ENCODE measurements at places on chromosomes 16 and 17.
A peak's percentile ranks its signal among the peaks of the same experiment; 100 is the strongest.

DNA sequence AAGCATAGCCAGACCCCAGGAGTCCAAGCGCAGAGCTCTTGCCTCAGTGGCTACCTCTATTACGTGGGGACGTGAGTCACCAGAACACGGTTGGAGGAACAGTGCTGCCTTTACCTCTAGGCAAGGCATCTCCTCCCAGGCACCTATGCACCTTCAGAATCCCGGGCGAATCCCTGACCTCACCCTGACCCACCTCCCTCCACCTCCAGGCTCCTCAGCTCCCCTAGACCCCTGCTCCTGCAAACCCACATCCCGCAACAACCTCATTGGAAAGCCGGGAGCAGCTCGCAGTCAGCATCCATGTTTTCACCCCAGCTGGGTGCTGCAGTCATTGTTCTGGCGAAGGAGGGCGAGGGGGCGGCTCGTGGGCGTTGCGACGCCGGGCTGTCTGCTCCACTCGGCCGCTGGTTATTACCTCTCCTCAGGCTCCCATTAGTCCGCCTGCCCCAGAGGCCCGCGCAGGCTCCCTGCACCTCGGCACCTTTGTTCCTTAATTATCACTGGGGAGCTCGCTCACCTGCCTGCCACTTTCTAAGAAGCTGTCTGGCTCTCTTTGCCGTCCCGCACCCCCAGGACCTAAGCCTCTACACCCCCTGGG lies 24.6 kb upstream of the DLX4 start:
- no peak for DNase-seq

- no peak for DNase-seq
Observed at GRCh38 chr16:11857161-11857560, 5.8 kb upstream of the RSL1D1 start.

DNA sequence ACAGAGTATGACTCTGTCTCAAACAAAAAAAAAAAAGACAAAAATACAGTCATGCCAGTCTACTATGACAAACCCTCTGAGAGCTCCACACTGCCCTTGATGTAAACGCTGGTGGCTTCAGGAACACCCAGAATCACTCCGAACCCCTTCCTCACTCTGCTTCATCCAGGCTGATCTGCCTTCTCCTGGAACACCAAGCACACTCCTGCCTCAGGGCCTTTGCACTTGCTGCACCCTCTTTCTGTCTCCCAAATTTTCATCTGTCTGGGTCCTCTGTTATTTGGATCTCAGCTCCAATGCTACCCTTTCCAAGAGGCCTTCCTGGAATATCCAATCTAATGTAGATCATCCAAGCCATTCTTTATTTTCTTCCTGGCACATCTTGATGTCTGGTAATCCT lies 7.9 kb upstream of the SLC39A11 start:
- no peak for DNase-seq

GRCh38 chr17:850851-851763 lies 69.0 kb downstream of the MRM3 start:
- no peak for DNase-seq

DNA sequence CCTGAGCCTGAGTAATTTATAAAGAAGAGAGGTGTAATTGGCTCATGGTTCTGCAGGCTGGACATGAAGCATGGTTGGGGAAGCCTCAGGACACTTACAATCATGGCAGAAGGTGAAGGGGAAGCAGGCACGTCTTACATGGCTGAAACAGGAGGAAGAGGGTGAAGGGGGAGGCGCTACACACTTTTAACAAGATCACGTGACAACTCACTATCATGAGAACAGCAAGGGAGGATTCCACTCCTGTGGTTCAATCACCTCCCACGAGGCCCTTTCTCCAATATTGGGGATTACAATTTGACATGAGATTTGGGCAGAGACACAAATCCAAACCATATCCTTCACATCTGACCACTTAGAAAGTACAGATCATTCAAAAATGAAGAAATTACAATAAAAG lies 110.6 kb upstream of the SHISA6 start:
- DNase-seq, result no peak

DNA sequence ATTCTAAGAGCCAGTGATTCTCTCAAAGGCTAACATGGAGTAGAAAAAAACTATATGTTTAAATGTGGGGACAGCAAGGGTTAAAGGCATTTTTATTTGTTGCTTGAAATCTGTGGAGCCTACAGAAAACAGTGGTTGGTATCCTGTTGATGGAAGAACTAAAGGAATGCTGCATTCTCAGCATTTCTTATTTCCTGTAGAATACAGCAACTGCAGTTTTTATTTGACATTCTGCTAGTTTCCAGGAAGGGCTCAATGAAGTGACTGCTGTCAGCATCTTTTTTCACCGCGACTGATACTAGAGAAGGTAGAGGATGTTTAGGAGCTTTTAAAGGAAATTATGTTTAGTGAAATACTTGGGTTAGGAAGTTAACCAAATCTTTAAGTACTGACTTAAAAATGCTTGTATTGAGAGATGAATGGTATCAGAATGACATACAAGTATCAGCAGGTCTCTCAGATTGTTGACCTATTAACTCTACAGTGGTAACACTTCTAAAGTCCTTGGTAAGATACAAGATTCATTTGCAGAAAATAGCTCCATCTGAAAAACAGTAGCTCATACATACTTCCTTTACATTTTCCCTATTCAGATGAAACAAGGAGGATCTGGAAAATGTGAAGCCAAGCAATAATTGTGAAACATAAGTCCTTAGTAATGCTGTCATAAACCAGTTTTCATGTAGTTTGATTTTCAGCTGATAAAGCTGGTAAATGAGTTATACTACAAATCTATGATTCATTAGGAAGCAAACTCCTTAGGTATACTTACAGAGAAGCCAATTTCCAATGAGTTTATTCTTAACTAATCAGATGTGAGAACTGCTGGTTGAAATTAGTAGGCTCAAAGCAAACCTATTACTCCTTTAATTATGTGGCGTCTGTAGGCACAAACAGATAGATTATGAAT lies 15.2 kb downstream of the CLTC start:
- DNase-seq, result no peak

DNA sequence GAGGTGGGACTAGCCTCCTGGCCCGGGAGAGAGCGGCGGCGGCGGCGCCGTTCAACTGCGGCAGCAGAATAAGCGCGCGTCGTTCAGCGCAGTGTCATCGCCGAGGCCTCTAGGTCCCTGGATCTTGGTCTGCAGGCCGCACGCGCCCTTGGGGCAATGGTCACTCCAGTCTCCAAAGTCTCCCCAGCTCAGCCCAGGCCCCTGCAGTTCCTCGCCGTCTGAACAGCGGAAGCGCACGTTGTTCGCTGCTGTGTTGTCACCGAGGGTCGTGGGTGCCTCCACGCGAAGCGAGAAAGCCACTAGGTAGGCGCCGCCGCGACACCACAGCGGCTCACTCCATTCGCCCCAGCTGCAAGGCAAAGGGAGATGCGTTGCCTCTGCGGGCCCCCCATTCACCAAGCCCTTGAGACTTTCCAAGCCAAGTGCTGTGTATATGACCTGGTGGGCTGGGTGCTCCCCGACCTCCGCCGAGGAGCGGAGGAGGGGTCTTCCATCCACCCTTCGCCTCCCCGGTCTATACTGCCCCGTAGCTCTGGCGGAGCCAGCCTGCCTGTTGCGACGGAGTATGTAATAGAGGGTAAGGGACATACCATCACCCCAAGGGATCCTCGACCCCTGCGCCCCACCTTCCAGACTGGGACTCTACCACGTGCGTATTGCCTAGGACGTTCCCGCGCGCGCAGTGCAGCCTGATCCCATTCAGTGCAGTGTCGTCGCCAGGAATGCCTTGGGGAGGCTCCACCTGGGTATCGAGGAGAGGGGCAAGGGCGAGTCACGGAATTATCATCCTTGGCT lies 656 bp downstream of the VMO1 start:
- no peak for DNase-seq

GRCh38 chr17:378068-378467 lies 25.5 kb upstream of the RPH3AL start:
- no peak for DNase-seq

DNA sequence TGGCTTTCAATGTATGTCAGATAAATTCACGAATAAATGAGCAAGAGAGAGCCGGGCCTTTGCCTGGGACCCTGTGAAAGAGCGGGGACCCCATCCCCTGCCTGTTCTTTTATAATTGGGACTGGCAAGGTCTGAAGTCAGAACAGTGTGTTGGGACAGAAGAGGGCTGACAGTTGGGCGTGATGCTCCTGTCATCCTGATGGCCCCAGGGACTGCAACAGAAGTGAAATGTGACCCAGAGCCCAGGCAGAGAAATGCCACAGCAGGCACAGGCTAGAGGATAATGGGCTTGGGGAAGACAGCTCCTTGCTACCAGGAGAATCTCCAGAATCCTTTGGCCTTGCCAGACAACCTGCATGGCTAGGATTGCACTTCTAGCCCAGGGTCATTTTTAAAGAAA lies 37.9 kb downstream of the GSG1L start:
- no peak for DNase-seq

DNA sequence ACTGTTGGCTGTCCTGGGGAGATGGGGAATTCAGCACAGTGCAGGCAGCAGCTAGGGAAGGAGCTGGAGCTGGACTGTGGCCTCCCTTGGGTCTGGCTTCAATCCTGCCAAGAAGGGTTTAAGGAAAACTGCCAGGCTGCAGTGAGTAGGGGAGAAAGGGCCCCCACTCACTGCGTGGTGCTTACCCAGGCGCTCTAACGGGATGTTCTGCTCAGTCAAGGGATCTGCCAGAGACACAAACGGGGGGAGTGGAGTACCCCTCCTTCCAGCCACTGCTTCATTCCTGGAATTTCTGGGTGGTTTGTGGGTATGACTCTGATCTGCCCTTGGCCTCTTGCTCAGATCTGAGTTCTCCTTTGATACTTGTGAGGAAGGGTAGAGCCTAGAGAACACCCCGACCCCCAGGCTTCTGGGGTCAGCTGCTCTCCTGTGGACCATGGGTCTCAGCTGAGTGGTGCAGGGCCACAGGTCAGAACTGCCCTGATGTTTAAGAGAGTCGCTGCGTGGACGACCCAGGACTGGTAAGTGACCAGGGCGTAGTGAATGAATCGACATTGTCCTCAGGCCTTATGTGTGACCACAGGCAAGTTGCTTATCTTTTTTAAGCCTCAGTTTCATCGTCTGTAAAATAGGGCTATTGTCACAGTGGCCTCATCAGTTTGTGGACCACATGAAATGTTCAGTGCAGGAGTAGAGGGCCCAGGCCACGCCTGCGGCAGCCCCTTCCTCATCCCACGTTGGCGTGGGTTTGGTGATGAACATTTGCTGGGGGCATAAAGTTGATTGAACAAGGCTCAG lies 9.6 kb downstream of the CRISPLD2 start:
- DNase-seq, result no peak

DNA sequence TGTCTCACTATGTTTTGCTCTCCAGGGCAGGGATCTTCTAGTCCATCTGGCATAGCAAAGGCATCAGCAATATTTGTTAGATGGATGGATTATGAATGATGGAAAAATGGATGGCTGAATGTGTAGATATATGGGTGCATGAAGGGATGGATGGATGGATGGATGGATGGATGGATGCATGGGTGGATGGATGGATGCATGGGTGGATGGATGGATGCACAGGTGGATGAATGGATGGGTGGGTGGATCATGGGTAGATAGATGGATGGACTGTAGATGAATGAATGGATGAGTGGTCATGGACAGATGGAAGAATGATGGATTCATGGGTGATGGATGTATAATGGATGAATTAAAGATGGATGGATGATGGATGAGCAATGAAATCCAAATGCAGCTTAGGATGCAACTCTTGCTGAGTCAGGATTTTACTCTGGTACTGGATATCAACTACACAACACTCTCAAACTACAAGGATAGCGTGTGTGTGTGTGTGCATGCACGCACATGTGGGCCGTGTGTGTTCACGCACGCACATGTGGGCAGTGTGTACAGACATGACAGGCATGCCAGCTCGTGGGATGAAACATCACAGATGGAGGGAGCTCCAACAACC lies 34.0 kb downstream of the GSG1L start:
- DNase-seq, result no peak

- no peak for DNase-seq
Observed at GRCh38 chr17:42016411-42016831, 818 bp downstream of the DNAJC7 start.

- peak; percentile 34 for DNase-seq
Observed at GRCh38 chr17:62627904-62628633, 599 bp downstream of the MRC2 start.

DNA sequence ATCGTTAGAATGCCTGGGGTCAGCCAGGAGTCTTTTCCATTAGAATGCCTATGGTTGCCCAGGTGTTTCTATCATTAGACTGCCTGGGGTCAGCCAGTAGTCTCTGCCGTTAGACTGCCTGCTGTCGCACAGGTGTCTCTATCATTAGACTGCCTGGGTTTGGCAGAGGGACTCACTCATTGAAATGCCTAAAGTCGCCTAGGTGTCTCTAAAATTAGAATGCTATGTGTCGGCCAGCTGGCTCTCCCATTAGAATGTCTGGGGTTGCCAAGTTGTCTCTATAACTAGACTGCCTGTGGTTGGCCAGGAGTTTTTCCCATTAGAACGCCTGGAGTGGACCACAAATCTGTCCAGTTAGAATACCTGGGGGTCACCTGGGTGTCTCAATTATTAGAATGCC lies 2266.5 kb downstream of the TP53TG3F start:
- DNase-seq, result no peak

DNA sequence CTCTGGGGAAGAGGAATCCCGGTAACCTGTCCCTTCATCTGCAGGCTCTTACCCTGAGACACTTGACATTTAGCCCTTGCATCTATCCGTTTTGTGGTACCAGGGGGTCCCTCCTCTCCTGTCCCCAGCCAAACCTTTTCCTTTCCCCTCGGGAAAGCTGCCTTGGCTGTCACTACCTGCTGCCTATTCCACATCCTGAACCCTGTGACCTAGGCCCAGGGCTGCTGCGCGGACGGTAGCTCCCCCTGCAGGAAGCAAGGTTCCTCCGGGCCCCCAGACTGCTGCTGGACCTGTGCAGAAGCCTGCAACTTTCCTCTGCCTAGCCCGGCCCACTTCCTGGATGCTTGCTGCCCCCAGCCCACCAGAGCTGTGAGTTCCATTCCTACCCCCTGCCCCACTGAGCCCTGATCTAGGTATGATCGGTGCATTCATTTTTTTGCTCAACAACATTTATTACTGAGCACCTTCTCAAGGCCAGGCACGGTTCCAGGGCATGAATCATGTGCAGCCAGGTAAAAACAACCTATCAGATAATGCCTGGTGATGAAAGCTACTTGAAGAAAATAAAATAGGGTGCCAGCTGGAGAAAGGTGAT lies 10.5 kb upstream of the ALDOA start:
- peak; percentile 22 for DNase-seq

DNA sequence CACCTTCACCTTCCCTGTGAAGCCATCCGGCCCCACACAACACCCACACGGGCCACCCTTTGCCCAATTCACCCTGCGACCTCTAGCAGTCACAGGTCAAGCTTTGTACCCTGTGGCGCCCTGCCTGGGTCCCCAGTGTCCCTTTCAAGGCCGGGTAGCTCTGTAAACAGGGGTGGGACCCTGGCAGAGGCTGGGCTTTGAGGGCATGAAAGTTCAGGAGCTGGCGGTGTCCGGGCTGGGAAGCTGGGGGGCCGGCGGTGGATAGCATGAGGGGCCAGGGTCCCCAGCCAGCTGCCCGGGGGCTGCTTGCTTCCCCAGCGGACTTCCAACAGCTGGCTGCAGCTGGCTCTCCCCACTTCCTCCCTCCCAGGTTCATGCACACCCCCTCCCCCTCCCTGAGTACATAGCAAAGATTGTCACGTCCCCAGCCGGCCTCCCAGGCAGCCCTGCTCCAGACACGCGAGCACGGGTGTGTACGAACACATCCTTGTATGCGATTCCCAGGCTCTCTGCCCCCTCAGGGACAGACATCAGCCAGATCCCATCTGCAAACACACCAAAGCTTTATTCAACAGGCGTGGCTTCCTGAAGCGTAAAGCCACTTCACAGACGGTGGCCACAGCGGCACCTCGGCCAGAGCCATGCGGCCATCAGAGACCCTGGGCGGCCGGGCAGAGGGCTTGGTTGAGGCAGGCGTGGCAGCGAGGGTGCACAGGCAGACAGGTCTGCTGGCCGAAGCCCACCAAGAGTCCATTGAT lies 8.2 kb downstream of the NTHL1 start:
- no peak for DNase-seq

Data from activated T-cell treated with anti-CD3 and anti-CD28 coated beads, Interleukin-2, amount 50 U/mL, for 4 hours (primary cell).